T-helper 22 cell (primary cell): ENCODE measurements at places on chromosomes 1 and 21.

- DNase-seq, result no peak
Observed at GRCh38 chr1:214330222-214330621, 49.3 kb downstream of the SMYD2 start.

- no peak for DNase-seq
Observed at GRCh38 chr21:41726970-41727783, 39.7 kb downstream of the RIPK4 start.

GRCh38 chr1:6574025-6574620 is 5.7 kb upstream of the ZBTB48 start:
- DNase-seq, result no peak

DNA sequence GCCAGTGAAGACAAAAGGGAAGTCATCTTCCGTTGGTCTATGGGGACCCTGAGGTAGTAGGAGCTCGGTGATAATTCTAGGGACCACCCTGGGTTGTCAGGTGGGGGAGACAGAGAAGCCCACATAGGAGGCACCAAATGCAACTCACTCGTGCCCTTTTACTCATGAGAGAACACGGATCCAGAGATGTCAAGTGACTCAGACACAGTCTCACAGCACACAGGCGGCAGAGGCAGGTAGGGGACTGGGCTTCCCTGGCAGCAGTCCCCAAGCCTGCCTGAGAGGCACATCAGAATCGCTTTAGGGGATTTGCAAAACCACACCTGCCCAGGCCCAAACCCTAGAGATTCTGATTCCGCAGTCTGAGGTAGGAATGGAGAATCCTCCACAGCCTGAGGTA is 31.3 kb upstream of the RUNX3 start:
- no peak for DNase-seq

- DNase-seq, result no peak
Observed at GRCh38 chr1:59569198-59569597, 245.6 kb upstream of the HOOK1 start.

- DNase-seq, result no peak
Observed at GRCh38 chr1:66489151-66489550, 44.8 kb upstream of the SGIP1 start.

DNA sequence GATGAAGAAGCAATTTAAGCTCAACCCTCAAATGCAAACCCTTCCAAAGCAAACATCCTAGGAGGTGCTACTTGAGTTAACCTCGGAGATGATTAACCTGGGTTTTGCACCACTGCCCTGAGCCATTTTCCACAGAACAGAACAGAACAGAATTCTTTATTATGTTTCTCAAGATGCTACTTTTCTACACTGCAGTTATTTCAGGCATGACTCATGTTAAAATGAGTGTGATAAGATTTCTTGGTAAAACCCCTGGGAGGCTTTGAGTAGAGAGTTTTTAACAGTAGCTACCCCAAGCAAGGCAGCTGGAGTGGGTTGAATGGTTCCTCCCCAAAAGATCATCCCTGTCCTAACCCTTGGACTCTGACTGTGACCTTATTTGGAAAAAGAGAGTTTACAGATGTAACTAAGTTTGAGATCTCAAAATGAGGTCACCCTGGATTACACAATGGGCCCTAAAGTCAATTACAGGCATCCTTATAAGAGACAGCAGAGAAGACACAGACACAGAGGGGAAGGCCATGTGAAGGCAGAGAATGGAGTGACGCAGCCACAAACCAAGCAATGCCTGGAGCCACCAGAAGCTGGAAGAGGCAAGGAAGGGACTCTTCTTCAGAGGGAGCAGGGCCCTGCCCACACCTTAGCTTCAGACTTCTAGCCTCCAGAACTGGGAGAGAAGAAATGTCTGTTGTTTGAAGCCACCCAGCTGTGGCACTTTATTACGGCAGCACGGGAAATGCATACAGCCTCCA is 153.4 kb downstream of the ETS2 start:
- DNase-seq, result no peak

GRCh38 chr1:63326473-63327380 is 4.4 kb downstream of the FOXD3 start:
- DNase-seq, result no peak

GRCh38 chr1:167587342-167587741 is 33.8 kb upstream of the CREG1 start:
- no peak for DNase-seq

GRCh38 chr1:203701606-203702005 is 63.4 kb upstream of the LAX1 start:
- no peak for DNase-seq

DNA sequence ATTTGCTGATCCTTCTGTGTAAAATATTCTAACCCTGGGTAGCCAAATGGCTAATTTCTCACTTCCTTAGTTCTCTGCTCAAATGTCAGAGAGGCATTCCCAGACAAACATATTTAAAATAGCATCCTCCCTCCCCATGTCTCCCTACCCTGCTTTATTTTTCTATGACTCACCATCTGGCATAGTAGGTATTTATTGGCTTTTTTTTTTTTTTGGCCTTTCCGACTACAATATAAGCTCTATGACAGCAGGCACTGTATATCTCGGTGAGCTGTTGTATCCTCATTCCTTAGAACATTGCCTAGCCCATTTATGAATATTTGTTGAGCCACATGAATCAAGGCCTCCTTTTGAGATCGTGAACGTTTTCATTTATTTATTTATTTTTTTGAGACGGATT is 1.5 kb upstream of the NEK7 start:
- DNase-seq, result no peak

DNA sequence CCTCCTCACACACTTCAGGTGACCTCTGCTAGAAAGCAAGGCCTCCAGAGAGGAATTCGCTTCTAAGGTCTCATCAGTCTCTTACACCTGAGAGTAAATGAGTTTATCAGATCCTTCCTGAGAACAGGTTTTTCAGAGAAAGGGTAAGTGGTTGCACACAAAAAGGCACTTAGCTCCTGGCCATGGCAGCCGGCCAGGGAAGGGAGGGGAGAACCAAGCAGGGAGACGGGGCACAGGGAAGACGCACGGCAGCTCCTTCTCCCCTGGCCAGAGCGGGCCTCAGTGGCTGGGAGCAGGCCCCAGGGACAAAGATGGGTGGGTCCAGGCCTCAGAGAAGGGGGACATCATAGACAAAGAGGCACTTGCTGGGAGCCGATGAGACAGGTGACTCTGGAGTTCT is 3.6 kb upstream of the TNNT2 start:
- DNase-seq, result no peak

DNA sequence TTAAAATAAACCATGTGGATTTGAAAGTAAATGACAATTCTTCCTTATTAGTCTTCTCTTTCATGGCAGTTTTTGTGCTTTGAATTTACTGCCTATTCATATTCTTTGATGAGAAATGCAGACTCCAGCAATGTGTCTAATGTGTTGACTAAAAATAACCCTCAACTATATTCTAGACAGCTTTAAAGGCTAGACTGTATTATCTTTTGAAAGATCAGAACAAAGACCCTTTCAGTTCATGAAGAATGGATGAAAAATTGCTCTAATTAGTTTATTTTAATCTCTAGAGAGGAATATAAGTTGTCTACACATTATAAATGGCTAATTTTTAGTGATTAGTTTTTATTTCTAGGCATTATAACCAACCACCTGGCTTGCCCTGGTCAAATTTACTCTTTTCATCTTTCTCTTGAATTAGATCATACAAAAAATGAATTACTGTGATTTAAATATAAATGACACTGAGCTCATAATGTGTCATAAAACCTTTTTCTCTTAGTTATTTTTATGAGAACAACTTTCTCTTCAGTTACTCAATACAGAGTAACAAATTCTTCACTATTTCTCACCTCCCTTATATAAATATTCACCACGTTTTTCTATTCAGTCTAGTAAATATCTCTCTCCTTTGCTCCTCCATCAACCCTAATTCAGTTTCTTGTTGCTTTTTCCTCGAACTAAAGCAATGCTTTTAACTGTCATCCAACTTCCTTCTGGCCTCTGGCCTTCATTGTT is 428.5 kb upstream of the TMPRSS15 start:
- DNase-seq, result no peak

DNA sequence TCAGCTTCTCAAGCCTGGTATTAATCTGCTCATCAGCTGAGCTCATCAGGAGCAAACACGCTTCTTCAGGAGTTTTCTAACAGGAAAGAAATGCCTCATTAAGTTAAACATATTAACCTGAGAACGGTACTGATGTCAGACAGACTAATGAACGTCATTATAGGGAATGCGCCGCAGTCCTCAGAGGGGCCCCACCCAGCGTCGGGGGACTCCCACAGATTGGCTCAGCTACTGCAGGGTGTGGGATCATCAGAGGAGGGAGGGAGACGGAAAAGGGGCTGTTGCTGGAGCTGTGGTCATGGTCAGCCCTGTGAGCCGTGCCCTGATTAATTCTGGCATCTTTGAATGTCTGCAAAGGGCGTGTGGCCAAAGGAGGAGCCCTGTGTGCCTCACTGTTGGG is 348.5 kb downstream of the PTPRU start:
- DNase-seq, result no peak

- no peak for DNase-seq
Observed at GRCh38 chr1:196873385-196873784, 14.5 kb upstream of the CFHR4 start.

DNA sequence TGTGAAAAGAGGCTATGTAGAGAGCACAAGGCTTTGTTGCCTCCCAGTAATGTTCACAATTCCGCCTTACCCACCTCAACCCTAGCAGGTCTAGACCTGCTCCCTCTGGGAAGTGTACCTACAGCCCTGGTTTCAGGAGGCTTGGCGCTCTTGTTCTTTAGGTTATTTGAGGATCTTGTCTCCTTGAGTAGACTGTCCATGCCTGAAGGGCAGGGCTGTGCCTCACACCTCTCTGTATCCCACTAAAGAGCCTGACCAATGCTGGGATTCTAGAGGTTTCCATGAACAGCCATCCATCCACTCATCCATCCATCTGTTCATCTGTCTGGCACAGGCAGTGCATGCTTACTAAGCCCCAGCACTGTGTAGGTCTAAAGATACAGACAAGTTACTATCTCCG is 1.0 kb downstream of the RAB7B start:
- no peak for DNase-seq

- no peak for DNase-seq
Observed at GRCh38 chr1:204383163-204383904, 23.6 kb upstream of the PLEKHA6 start.

DNA sequence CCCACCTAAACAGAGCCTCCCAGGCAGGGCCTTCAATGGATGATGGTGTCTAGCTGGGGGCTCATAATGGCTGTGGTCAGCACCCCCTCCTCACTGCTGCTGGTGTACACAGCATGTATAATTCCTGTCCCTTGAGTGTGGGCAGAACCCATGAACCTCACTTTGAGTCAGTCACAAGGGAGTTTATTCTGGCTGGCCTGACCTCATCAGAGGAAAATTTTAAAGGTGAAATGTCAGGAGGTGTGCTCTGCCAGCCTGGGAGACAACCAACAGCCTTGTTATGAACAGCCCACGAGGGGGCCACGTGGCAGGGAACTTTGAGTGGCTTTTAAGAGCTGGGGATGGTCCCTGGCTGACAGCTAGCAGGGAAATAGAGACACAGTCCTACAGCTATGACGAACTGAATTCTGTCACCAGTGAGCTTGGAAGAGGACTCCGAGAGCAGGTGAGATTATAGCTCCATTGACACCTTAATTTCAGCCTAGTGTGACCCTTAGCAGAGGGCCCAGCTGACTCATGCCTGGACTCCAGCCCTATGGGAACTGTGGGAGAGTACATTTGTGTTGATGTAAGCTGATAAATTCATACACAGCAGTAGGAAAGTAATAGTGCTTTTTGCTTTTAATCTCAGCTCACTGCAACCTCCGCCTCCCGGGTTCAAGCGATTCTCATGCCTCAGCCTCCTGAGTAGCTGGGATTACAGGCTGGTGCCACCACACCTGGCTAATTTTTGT is 73.5 kb upstream of the RUNX3 start:
- DNase-seq, result no peak

DNA sequence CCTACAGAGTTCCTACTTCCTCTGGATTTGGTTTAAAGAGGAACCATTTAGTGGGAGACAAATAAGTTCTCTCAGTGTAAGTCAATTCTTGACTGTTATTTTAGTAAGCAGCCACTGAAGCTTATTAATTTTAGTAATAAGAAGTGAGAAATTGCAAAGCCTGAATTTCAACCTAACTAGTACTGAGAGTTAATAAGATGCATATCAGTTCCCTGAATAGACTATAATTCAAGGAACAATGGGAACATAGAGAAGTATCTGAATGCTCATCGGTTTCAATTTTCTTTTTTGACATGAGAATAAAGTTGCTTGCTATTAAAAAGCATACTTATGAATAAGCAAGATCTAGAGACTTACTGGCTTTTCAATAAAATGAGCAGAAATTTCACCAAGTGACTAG is 8.0 kb upstream of the PPT1 start:
- DNase-seq, result no peak

DNA sequence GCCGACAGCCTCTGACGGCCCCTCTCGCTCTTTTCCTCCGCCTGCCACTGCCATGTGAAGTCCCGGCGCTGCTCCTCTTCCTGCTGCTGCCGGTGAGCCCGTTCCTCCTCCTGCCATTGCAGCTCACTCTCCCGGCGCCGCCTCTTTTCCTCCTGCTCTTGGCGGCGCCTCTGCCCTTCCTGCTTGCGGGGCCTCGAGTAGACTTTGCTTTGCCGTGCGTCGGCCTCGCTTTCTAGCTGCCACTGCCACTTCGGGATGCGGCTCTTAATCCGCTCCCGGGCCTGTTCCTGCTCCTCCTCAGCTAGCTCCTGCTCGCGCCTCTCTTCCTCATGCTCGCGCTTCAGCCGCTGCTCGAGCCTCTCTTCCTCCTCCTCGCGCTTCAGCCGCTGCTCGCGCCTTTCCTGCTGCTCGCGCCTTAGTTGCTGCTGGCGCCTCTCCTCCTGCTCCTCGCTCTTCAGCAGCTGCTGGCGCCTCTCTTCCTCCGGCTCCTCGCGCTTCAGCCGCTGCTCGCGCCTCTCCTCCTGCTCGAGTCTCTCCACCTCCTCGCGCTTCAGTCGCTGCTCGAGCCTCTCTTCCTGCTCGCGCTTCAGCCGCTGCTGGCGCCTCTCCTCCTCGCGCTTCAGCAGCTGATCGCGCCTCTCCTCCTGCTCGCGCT is 4.3 kb downstream of the TCHH start:
- DNase-seq, result no peak

DNA sequence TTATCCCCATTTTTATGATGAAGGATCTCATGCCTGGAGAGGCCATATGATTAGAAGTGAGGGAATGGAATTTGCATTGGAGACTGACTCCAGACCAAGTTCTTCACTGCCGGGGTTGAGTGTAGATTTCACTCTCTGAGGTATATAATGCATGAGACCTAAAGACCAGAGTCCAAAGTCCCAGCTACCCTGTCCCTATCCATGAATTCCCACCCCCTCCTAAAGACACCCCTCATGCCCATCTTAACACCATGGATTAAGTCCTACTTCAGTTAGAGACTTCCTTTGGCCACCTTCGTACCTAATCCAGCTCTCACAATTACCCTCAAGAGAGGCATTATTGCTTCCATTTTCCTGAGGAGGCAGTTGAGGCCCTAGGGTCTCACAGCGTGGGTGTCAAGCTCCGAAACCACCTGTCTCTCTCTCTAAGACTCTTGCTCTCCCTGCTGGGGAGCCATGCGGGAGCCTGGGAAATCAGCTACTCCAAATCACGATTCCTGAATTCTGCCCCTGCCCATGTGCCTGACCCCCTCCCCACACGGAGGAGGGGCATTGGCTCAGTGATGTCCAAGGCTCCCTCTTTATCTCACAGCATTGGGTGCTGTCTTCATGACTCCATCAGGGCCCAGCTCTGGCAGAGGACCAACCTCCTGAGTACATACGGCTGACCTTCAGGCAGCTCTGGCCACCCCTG is 11.7 kb upstream of the FOXO6 start:
- no peak for DNase-seq
